Activated CD4-positive, alpha-beta T cell treated with anti-CD3 and anti-CD28 coated beads for 4 hours (primary cell): ENCODE measurements at places on chromosomes 1 and 21.

DNA sequence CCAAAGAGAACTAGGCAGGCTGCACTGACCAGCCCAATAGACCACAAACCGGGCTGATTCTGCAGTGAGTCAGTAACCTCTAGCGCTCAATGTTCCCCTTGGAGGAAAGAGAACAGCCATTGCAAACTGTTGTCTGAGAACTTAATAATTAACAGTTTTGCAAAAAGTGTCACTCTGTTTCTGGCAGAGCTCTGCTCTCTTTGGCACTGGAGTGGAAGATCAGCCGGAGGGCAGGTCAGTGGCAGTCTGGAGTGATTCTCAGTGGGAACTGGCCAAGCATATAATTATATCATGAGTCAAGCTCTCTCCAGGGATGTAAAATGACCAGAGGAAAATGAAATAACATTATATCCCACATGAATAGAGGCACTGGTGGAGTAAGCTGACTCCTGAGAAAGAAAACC, 238.3 kb downstream of the HLX start:
- no peak for DNase-seq

- DNase-seq: no peak
These were observed 511 bp downstream of the EFNA3 start for GRCh38 chr1:155079210-155079486.

GRCh38 chr1:36081926-36082485, 1.9 kb upstream of the TEKT2 start:
- no peak for DNase-seq

DNA sequence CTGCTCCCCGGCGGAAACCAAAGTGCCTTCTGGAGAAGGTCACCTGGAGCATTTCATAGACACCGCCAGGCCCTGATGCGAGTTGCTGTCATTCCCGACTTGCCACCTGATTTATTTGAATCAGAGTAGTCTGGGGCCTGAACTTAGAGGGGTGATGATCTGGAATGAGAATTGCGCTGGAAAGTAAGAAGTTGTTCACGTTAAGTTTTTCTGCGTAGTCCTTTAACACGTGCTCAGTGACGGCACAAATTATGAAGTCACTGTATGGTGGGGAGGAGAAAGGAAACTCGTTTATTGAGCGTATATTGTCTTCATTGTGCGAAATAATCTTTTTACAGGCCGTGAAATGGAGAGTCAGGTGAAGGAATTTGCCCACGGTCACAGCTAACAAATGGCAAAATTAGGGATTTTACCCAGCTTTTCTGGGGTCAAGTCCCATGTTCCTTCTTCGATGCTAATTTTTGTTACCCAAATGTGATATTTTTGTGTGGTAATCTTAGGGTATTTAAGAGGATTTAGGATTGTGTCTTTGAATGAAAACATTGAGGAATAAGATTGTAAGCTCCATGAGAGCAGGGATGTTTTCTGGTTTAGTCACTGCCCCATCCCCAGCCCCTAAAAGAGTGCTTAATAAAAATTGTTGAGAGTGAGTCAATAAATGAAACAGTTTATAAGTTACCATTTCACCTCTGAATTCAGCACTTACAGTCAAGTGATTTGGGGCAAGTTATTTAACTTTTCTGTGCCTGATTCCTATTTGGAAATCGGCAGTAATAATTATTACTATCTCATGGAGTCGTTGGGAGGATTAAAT, 46.4 kb upstream of the NBL1 start:
- peak; percentile 69 for DNase-seq

GRCh38 chr1:92934395-92935378, 26.6 kb downstream of the DIPK1A start:
- no peak for DNase-seq

- DNase-seq: no peak
These were observed 112.9 kb downstream of the APP start for GRCh38 chr21:26057477-26058170.
